ENCODE measurements at places on chromosomes 6 and 20.

GRCh38 chr6:42028234-42029061, 21.9 kb upstream of the TAF8 start:
- no peak for DNase-seq

GRCh38 chr20:57394121-57395082, 3.2 kb downstream of the RBM38 start:
- no peak for DNase-seq

GRCh38 chr6:139919107-139920026, 544.9 kb upstream of the CITED2 start:
- DNase-seq = no peak

DNA sequence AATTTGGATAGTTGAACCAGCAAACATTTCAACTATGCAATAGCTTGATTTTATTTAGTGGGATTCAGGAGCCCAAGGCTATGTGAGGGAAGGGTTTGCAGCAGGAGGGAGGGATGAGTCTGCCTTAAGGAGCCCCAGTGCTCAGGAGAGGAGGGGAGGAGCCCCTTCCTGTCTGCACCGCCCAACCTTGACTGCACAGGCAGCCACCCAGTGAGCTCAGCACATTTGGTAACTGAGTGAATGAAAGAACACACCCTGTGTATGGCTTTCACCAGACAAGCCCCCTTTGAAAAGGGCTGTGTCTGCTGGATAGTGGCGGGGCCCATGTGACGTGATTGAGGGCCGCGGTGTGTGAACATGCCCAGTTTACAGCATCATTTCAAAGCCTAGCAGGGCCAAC, 17.0 kb downstream of the DACT2 start:
- no peak for DNase-seq

GRCh38 chr6:118387921-118388701, 160.0 kb upstream of the PLN start:
- no peak for DNase-seq

DNA sequence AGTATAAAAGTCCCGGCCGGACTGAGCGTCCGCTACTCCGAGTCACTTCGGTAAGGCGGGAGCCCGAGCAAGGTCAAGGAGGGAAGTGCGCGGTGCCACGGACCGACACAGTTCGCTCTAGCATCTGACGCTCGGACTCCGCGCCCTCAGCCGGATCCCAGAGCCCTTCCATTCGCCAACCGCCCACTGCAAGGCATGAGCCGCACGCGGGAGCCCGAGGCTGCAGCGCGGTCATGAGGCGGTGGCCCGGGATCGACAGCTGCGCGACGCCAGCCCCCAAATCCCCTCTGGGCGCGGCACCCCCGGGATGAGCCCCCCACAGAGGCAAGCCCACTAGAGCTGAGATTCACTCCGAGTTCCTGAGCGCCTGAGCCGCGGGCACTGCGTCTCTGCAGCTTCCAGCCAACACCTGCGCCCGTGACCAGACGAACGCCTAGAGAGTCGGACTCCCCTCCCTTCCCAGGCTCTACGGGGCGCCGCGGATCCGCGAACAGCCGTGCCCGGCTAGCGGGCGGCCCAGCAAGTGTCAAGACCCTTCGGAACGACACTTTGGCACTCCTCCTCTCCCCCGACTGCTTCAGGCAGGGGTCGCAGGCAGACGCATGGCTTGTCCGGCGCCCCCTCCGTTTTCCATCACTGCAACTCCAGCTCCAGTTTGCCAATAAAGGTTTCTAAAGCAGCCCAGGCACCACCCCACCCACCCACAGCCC, 725 bp upstream of the ISM1 start:
- peak; percentile 40 for DNase-seq

- no peak for DNase-seq
These were observed 442.6 kb upstream of the MARCKS start for GRCh38 chr6:113414511-113414910.
